ENCODE measurements at places on chromosomes 5 and 9. TPM values are rescaled to one million over a fixed set of nuclear protein-coding genes. Genes with fewer than 3 reads are reported as not detected.

- DNase-seq: no peak
Observed at GRCh38 chr5:150167908-150168307, 1.3 kb downstream of the CDX1 start.

DNA sequence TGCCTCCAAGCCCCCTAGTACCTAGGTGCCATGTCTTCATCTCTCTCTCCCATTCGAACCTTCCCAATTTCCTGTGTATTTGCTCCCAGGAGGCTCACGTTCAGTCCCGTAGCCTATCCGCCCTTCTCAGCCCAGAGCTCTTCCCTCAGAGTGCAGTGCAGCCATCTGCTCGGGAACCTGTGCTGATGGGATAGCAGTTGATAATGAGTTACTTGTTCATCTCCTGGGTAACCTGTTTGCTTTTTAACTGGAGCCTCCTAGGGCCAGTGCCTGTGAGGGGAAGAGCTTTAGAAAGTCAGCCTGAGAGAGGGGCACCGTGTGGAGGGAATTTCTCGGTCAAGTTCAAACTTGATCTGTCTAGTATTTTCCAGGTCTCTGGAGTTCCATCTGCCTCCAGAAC, 229.8 kb upstream of the IL12B start:
- no peak for DNase-seq

DNA sequence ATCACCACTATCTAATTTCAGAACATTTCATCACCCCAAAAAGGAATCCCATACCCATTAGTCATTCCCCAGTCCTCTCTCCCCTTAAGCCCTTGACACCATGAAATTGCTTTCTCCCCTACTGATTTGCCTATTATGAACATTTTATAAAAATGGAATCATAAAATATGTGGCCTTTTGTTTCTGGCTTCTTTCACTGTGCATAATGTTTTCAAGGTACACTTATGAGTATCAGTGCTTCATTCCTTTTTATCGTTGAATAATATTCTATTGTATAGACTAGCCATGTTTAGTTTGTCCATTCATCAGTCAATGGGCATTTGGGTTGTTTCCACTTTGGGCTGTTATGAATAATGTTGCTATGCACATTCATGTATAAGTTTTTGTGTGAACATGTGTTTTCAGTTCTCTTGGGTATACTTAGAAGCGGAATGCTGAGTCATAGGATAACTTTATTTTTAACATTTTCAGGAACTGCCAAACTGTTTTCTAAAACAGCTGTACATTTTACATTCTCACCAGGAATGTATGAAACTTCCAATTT, 40.4 kb upstream of the FGF1 start:
- no peak for DNase-seq

C9 gene
- polyA plus RNA-seq: 0.04 TPM

SLCO6A1 gene
- not detected for polyA plus RNA-seq

NADK2 gene
- 15.4 TPM for polyA plus RNA-seq

DNA sequence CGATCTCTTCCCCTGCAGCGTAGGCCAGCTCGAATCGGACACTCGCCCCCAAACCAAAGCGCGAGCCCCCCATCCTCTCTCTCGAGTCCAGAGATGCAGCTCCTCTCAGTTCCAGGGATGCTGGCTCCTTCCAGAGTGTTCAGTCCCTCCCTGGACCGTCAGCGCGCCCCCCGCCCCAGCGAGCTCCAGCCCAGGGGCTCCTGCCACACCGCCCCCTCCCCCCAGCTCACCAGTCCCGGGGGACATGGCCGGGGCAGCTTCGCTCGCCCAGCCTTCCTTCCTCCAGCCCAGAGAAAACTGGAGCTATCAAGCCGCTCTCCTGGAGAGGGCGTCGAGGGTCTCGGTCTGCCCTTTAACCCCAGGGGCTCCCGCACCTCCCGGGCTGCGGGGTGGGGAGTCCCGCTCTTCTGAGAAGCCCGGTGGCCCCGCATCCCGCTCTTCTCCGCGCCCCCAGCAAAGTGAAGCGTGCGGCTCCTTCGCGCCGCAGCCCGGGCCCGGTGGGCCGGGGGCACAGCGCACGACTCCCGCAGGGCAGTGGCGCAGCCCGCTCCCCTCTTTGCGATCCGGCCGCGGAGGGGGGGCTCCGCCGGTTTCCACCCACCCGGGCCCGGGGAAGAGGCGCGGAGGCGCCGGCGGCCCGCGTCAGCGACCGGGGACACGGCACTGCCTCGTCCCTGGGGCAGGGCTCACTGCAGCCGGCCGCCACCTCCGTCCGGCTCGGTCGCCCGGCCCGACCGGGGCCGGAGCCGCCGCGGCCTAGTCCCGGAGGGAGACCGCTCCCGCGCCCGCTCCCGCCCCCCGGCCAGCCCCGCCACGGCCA, 587 bp downstream of the MIER3 start:
- no peak for DNase-seq

GRCh38 chr9:103997856-103998370, 96.2 kb upstream of the SMC2 start:
- DNase-seq: no peak

GRCh38 chr9:17402309-17402708, 176.6 kb upstream of the SH3GL2 start:
- no peak for DNase-seq

- no peak for DNase-seq
Observed at GRCh38 chr5:78046006-78046405, 248.5 kb downstream of the AP3B1 start.

DNA sequence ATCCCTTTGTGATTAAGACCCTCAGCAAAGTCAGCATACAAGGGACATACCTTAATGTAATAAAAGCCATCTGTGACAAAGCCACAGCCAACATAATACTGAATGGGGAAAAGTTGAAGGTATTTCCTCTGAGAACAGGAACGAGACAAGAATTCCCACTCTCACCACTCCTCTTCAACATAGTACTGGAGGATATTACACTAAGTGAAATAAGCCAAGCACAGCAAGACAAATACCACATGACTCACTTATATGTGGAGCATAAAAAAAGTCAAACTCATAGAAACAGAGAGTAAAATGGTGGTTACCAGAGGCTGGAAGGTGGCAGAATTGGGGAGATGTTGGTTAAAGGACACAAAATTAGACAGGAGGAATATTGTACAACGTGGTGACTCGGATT, 118.1 kb upstream of the NFIL3 start:
- DNase-seq: no peak

DNA sequence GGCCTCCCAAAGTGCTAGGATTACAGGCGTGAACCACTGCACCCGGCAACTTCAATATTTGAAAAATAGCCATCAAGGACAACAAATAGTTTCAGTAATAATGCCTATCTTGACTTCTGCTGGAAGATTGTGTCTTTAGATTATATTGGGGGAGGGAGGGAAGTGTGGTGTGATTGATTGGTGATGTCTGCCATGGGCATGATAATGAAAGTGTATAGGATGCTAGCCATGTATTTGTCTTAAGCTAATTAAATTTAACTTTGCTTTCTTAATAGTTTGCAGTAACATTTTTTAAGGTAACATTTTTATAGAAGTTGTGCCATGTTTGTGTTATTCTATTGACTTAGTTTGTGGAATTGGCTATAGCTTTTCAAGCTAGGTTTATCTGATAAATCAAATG, 4.6 kb downstream of the JMY start:
- DNase-seq: no peak

- peak; percentile 33 for DNase-seq
Observed at GRCh38 chr9:101311758-101312420, 72.9 kb downstream of the BAAT start.

GRCh38 chr5:142982821-142983200, 212.6 kb downstream of the ARHGAP26 start:
- DNase-seq: no peak

ESM1 gene
- 0.07 TPM for polyA plus RNA-seq

DNA sequence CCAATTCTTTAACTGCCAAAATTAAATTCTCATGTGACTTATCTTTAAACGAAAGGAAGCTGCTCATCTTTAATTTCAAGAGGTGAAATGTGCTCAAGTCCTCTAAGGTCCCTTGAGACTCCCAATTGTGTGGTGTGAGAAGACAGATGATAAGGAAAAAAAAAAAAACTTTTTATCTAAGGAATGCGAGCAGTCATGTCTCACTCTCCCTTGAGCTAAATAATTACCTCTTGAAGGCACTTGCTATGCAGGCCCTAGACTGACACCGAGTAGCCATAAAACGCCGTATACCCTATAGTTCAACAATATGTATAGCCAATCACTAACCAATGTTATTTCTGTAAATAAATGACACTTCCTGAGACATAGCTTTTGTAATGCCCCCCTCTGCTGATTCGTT, 1.5 kb upstream of the DTWD2 start:
- no peak for DNase-seq

GRCh38 chr9:18906656-18907395, 126.2 kb downstream of the SAXO1 start:
- DNase-seq: no peak

BAAT gene
- polyA plus RNA-seq: 0.08 TPM

GRCh38 chr5:152349683-152350526, 55.2 kb downstream of the NMUR2 start:
- no peak for DNase-seq

- no peak for DNase-seq
Observed at GRCh38 chr5:25345240-25345771, 700.5 kb upstream of the CDH10 start.

MYMK gene
- not detected for polyA plus RNA-seq

PLPP7 gene
- not detected for polyA plus RNA-seq

SV2C gene
- 0.02 TPM for polyA plus RNA-seq

DNA sequence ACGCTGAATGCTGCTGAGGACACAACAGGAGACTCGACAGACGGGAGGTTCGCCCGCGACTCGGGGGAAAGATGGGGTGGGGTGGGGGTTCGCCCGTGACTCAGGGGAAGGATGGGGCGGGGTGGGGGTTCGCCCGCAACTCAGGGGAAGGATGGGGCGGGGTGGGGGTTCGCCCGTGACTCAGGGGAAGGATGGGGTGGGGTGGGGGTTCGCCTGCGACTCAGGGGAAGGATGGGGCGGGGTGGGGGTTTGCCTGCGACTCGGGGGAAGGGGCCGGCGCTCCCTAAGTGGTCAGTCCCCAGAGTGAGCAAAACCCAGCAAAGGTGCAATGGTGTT, 2.2 kb downstream of the LCN6 start:
- DNase-seq: no peak

SPATA31A3 gene
- not detected for polyA plus RNA-seq

GRCh38 chr5:74424162-74424868, 216.2 kb downstream of the ENC1 start:
- DNase-seq: peak; percentile 42

EQTN gene
- 0.21 TPM for polyA plus RNA-seq

TCF7 gene
- polyA plus RNA-seq: 0.84 TPM

DNA sequence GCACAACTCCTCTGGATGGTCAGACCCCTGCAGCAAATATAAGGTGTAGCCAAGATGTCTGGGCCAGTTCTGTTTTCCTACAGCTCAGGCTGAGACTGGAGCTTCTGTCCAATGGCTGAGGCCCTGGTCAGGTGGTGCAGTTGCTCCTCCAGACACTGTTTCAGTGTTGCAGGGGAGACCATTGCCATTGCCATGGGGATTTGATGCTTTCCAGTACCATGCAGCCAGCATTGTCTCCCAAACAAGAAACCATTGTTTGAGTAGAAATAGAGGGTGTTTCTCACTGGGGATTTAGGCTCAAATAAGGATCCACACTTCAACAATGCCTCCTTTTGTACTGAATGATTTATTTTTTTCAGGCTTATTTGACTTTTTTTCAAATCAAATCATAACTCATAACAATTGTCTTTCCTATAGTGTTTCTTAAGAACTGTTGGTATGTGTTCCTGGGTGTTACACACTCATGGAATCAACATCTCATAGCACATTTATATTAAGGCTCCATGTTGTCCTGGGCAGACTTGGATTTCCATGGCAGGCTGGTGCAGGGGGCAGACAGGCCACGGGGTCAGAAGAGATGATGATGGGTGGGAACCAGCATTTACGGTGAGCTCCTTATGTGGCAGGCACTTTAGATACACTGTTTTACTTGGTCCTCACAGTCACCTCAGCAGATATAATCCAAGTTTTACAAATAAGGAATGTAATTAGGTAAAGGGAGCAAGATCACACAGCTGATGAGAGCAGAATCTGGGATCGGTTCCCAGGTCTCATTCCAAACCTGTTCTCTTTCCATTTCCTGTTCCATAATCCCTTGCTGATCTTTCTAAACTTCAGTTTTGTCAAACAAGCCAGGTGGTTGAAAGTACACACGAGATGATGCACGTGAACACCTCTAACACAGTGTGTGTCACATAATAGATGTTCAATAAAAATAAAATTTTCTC, 95.9 kb upstream of the GNAQ start:
- no peak for DNase-seq

- DNase-seq: no peak
Observed at GRCh38 chr5:133364936-133365707, 247.2 kb downstream of the FSTL4 start.

DEPDC1B gene
- polyA plus RNA-seq: 9.7 TPM

SYNPO gene
- 10.7 TPM for polyA plus RNA-seq

LRRC19 gene
- not detected for polyA plus RNA-seq

DNA sequence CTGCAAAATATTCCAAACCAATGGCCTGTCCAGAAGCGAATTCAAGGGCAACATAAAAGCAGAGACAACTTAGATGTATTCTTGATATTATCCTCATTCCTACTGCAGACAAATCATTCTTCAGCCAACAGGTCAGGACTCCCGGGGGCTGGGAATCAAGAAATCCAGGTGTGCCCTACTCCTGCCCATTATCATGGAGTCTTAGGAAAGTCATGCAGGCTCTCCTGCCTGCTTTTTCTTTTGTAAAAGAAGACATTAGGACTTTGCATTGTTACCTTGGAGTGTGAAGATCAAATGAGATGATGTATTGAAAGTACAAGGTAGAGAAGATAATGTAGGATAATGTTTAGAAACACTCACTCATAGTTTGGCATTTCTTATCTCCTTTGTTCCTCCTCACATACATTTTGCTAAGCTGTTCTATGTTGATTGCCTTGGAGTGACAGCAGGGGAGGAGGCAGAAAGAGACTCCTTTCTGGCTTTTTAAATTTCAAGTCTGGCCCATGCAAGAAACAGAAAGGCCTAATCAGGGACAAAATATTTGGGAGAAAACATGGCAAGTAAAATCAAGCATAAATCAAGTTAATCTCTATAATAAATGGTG, 113.8 kb downstream of the SV2C start:
- no peak for DNase-seq

DNA sequence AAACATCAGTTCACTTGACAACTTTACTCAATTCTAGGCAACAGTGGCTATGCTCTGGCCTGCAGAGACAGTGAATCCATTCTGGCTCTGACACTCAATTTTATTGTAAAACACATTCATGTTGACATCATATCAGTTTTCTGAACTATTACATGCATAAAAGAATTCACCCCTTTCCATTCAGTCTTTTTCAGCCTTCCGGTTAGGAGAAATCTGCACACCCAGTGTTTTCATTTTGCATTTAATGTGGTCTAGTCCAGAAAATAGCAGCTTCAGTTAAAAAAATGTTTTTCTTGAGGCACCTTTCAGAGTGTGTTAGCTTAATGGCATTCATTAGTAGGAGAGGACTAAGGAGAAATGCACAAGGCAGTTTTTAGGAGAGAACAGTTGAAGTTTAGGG, 95.1 kb downstream of the PBX3 start:
- DNase-seq: no peak

DMRTA1 gene
- 1.2 TPM for polyA plus RNA-seq

GRCh38 chr5:675871-676698, 17.1 kb downstream of the TPPP start:
- no peak for DNase-seq

LHX6 gene
- polyA plus RNA-seq: 0.12 TPM
